ENCODE measurements at places on chromosomes 11 and 22. TPM values are rescaled to one million over a fixed set of nuclear protein-coding genes. Genes with fewer than 3 reads are reported as not detected.

Gene CD6
- total RNA-seq, result 402 TPM

DNA sequence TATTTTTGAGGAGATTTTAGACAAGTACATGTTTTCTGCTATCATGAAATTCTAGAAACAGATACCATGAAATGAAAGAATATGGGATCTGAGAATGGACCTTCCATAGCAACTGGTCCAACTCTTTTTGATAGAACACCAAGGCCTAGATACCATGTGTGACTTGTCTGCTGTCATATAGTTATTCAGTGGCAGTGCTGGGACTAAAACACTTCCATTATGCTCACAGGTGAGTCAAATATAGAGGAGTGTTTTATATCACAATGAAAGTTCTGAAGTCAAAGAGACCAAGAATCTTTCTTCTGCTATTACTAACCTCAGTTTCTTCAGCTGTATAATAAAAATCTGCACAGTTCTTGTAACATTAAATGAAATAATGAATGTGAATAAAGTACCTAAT lies 276.9 kb downstream of the DCDC1 start:
- DNase-seq, result no peak
- no peaks in the 10 kb centered on the region for H3K4me1 ChIP-seq
- no peaks in the 10 kb centered on the region for H3K36me3 ChIP-seq
- no peak overlapping the region for H3K4me3 ChIP-seq
- H3K27ac ChIP-seq, result no peak overlapping the region

Gene CATSPERZ
- not detected for total RNA-seq

Gene CSNK2A3
- 1.0 TPM for total RNA-seq

Gene GAL3ST1
- total RNA-seq, result not detected
